Ovary (tissue), 10 donors: ENCODE measurements at places on chromosomes 12 and 14.

- H3K36me3 ChIP-seq = no peaks in the 10 kb centered on the region
- no peak for DNase-seq
- no peaks in the 10 kb centered on the region for H3K4me1 ChIP-seq
Measured at GRCh38 chr12:28558250-28558649, 368.0 kb downstream of the CCDC91 start.

DNA sequence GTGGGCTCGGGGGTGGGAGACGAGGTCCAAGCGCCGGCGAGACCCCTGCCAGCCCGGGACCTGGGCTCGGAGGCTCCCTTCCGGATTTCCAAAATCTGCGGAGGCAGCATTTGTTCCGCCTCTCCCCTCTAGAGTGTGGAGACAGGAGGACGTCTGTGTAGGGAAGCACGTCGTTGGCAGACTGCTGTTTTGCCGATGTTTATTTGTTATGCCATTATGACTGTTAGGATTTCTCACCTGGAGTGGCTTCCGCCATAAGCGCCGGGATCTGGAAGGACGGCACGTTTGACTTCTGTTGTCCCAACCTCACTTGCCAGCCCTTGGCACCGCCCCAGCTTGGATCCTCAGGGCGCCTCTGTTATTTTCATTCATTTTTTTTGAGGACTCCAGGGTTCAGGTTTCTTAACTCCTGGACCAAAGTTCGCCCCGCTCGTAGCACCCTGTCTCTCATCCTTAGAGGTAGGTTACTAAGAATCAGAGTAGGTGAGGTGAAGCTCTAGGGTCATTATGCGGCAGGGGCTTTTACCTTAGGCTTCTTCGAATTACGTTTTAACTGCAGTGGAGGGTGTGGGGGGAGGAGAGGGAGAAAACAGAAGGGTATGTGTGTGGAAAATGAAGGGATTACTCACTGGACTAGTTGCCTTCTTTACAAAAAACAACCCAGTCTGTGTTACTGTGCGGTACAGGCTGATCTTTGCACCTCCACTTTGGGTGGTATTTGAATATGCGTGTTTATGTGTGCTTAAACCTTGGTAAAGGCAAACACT, 547 bp upstream of the PYGL start:
- H3K27ac ChIP-seq = peak overlapping the region; percentile 87
- H3K27me3 ChIP-seq = no peaks in the 10 kb centered on the region
- peak; percentile 64 for DNase-seq
- no peaks in the 10 kb centered on the region for H3K36me3 ChIP-seq
- peaks cover 3% of the 10 kb centered on the region for H3K4me1 ChIP-seq

- H3K27ac ChIP-seq = no peak overlapping the region
- DNase-seq = no peak
- peaks cover 1% of the 10 kb centered on the region for H3K4me1 ChIP-seq
Measured at GRCh38 chr14:97457575-97458085, 660.4 kb downstream of the VRK1 start.

DNA sequence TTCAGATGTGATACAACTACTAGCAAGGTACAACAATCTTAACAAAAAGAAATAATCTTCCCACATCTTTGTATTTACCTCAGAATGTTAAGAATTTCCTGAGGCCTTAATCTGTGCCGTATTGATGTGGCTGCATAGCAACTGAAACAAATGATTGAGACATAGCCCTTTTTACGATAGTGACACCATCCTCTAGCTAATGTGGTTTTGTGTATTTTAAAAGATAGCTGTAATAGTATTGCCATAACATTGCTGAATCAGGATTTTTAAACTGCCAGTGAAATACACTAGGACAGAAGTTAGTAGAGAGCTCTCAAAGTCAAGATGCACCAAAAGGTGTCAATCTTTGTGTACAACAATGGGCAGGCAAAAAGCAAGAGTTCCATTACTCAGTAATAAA, 11.9 kb downstream of the NPAS3 start:
- no peak overlapping the region for H3K27ac ChIP-seq
- DNase-seq = no peak
- H3K4me1 ChIP-seq = no peaks in the 10 kb centered on the region
- H3K27me3 ChIP-seq = no peaks in the 10 kb centered on the region
- H3K4me3 ChIP-seq = no peak overlapping the region
